ENCODE measurements at places on chromosomes 5 and 9. TPM values are rescaled to one million over a fixed set of nuclear protein-coding genes. Genes with fewer than 3 reads are reported as not detected.

OLFM1 gene
- total RNA-seq = 9.6 TPM

SELENOP gene
- 311 TPM for total RNA-seq

- no peak for DNase-seq
Observed at GRCh38 chr9:16363916-16364315, 506.6 kb downstream of the BNC2 start.

DNA sequence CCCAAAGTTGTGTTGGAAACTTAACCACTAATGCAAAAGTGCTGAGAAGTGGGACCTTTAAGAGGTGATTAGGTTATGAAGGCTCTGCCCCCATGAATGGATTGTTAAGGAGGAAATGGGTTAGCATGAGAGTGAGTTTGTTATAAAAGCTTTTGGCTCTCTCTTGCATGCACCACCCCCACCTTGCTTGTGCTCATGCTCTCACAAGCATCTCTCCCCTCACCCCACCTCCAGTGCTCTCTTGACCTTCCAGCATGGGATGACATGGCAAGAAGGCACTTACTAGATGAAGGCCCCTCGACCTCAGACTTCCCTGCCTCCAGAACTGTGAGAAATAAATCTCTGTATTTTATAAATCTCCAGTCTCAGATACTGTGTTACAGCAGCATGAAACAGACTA, 52.8 kb downstream of the RICTOR start:
- DNase-seq = no peak

BARX1 gene
- not detected for total RNA-seq

SIL1 gene
- total RNA-seq = 36.6 TPM

DNA sequence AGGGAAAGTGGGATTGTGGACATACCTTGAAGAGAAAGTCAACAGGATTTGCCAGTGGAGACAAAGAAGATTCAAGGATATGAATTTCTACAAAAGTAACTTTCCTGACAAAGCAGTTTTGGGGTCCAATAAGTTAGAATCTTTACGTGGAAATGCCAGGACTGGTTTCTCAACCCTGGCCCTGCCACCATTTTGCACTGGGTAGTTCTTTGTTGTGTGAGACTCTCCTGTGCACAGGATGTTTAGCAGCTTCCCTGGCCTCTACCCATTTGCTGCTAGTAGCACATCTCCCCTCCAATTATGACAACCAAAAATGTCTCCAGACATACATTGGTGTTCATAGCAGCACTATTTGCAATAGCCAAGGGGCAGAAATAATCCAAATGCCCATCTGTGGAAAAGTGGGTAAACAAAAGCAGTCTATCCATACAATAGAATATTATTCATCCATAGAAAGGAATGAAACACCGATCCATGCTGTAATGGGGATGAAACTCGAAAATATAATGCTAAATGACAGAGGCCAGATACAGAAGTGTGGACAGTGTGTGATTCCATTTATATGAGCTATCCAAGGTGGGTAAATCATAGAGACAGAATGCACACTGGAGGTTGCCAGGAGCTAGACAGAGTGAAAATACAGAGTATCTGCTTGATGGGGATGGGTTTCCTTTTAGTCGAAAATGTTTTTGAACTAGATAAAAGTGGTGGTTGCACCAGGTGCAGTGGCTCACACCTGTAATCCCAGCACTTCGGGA, 91.4 kb downstream of the NSUN2 start:
- DNase-seq = peak; percentile 53

DRD1 gene
- not detected for total RNA-seq

DNA sequence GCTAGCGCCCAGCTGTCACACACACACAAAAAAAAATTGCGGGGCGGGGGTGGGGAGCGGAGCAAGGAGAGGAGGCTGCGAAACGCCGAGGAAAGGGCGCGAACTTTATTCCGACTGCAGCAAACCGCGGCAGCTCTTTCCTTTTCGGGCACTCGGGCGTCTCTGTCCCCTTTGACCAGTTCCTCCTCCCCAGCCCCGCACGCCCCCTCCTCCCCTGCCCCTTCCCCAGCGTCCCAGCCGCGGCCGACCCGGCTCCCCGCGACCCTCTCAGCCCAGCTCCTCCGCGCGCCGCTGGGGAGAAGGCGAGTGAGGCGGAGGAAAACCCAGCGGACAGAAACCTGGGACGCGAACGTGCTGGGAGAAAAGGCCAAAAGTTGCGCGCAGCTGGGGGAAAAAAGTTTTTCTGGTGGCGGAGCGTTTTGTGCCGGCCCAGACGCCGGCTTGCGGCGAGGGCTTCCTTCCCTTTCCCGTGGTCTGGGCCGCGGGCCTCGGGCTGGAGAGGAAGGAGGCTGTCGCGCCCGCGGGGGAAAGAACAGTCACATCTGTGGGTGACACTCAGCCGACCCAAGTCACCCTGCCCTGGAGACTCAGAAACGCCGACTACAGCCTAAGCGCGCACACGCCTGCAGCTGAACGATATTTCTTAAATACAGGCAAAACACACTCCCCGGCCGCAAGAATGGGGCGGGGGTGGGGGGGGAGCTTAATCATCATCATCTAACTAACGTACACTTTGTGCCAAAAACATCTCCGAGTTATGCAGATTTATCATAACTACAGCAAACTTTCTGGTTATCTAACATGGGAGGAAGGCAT, 1.1 kb upstream of the BNC2 start:
- DNase-seq = peak; percentile 58

GRCh38 chr5:82719368-82719767, 357.8 kb downstream of the TMEM167A start:
- no peak for DNase-seq

DNA sequence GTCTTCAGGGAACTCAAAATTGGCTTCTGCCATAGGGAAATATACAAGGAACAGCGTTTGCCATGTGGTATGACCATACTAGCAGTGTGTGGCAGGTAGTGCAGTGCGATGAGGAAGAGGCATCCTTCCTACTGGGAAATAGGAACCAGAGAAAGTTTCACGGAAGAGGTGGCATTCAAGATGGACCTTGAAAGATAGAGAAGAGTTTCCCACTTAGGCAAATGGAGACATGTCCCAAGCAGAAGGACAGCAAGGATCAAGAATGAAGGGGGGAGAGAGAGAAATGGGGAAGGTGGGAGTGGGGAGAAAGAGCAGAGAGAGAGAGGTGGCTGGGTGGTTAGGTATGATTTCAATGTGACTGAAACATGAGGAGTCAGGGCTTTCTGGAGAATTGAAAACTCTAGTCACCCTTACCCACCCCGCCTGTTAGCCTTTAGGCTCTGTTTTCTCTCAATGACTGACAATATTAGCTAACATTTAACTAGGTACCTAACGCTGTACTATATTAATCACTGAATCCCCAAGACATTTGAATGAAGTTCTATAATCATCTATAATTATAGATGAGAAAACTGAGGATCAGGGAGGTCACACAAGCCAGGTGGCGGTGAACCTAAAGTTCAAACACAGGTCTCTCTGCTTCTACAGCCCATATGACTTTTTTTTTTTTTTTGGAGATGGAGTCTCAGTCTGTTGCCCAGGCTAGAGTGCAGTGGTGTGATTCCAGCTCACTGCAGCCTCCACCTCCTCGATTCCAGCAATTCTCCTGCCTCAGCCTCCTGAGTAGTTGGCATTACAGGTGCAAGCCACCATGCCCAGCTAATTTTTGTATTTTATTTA, 171.3 kb downstream of the NR3C1 start:
- DNase-seq = no peak

C5 gene
- total RNA-seq = 2.0 TPM

DNA sequence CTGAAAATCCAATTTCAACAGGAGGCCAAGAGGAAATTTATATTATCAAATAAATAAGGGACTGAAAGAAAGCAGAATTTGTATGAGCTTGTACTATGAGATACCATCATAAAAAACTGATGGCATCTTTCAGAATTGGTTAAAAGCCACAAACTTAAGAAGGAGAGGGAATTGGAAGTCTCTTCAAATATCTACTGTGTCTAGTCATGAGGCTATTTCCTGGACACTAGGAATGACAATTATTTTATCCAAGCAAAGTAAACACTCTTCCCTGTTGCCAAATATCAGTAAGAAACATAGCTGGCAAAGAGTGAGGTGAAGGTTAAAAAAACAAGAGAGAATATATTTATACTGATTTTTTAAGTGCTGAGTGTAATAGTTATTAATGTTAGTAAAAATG, 101.5 kb upstream of the ARRDC3 start:
- DNase-seq = no peak
